ENCODE measurements at places on chromosomes 6 and 20. TPM values are rescaled to one million over a fixed set of nuclear protein-coding genes. Genes with fewer than 3 reads are reported as not detected.
A peak's percentile ranks its signal among the peaks of the same experiment; 100 is the strongest.

Gene FAM83D
- 6.1 TPM for total RNA-seq

Gene PAQR8
- 6.5 TPM for total RNA-seq

Gene VWA7
- total RNA-seq: 0.58 TPM

Gene CTAGE9
- not detected for total RNA-seq

Gene LIME1
- total RNA-seq: 6.5 TPM

Gene PRL
- not detected for total RNA-seq

DNA sequence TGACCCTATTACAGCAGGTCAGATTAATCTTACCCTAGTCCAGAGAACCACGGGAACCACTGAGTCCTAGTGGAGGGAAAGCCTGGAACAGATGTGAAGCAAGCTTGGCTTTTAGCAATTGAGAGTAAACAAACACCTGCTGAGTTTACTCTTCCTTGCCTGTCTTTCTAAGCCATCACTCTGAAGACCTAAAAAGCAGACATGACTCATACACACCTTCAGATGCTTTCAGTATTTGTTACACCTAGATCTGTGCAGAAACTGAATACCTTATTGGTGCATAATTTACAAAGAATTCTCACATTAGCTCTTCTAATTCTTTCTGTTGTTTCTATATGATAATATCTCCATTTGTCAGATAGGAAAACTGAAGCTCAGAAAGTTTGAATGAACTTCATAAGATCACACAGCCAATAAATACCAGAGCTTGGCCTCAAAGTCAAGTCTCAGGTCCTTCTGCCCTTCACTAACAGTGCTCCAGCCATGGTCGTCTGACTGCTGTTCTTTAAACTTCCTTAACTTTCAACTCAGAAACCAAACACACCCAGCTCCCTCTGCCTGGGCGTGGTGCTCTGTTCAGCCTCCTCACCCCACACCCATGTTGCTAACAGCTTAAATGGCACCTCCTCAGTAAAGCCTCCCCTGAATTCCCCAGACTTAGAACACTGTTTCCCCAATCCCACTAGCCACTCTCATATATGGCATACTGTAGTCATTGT lies 8.6 kb upstream of the GABBR1 start:
- DNase-seq: no peak

DNA sequence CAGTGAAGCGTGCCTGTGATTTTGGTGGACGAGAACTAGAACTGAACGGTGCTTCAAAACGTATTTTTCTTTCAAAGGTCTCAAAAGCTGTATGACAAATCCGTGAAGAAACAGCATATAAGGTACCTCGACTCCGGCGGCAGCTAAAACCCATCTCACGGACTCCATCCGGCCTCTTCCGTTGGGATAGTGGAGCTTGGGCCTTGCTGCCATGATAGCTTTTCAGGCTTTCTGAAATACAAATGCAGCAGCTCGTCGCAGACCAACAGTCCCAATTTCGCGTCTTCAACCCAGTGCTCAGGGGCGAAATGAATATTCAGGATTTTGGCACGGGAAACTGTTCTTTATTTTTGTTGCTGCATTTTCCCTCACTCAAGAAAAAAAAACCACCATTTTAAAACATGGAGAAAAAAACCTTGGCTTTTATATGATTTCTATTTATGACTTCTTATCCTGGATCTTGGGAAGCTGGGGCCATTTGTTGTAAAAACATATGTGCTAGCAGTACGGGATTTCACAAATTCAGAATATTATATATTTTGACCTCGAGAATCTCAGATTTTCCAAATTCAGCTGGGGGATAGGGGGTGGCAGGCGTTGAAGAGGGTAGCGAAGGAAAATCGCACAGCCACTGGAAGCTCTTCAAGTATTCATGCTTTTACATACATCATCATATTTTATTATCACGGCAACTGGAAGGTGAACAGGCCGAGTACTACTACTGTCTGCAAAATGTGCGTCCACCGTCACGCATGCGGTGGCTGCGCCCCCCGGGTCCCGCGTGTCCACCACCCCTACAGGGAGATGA lies 849 bp downstream of the GSTA4 start:
- DNase-seq: no peak

- no peak for DNase-seq
Observed at GRCh38 chr6:111683749-111684267, 78.1 kb upstream of the TRAF3IP2 start.

DNA sequence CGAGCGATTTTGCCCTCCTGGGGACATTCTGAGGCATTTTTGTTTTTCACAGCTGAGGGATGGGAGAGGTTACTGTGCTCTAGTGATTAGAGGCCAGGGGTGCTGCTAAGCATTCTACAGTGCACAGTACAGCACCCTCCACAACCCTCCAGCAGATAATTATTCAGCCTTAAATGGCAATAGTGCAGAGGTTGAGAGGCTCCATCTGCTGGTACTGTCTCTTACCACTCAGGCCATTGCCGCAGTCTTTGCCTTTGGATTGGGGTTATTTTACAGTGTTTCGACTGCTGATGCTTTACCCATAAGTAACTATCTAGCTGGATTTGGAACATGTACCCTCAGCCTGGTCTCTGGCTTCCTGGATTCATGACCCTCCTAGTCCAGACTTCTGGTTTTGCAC lies 705.3 kb downstream of the KIF16B start:
- DNase-seq: no peak

DNA sequence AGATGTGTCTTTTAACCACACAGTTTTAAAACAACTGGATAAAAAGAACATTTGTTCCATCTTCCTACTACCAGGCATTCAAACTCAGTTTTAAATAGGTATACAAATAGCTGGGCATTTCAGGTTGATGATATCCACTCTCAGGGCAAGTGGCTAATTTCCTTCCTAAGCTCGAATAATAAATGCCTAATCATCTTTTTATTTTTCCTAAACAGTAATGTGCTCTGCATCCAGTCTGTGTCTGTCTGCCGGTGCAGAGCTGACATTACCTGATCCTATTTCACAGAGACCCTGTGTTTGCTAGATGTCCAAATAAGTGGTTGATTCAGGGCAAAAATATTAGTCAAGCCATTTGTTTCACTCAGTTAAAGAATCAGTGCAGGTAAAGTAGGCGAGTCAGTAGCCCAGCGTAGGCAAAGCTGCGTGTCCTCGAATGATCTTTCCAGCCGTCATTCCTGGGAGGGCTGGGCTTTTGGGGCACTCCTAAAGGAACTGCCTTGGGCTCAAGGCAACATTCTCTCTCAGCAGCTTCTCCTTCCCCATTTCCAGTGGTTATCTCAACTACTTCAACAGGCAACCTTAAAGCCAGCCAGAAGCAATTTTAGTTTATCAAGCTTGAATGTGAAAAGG lies 74.2 kb upstream of the BMP2 start:
- no peak for DNase-seq

DNA sequence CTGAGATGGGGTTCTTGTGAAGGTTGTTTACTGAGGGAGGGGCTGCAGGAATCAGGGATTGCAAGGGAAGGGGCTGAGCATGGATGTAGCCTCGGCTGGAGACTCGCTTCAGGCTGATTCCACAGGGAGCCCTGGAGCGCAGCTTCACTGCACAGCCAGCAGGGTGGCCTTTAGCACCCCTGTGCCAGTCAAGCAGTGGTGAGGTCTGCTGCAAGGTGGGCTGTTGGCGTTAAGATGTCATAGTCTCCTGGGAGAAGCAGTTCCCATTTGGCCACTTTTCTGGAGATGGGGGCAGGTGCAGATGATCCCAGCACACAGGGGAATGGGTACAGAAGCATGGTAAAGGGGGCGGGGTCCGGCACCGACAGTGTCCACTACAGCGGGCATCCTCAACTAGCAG lies 126.3 kb downstream of the TOX2 start:
- DNase-seq: no peak

- peak; percentile 16 for DNase-seq
Observed at GRCh38 chr20:51380401-51381385, 161.8 kb downstream of the NFATC2 start.

All from aorta (tissue), 5 donors.